Right lung (tissue), 10 donors: ENCODE measurements at places on chromosomes 12 and 14. TPM values are rescaled to one million over a fixed set of nuclear protein-coding genes. Genes with fewer than 3 reads are reported as not detected.
A peak's percentile ranks its signal among the peaks of the same experiment; 100 is the strongest.

- DNase-seq: no peak
Measured at GRCh38 chr12:115388139-115388538, 704.2 kb upstream of the TBX3 start.

DNA sequence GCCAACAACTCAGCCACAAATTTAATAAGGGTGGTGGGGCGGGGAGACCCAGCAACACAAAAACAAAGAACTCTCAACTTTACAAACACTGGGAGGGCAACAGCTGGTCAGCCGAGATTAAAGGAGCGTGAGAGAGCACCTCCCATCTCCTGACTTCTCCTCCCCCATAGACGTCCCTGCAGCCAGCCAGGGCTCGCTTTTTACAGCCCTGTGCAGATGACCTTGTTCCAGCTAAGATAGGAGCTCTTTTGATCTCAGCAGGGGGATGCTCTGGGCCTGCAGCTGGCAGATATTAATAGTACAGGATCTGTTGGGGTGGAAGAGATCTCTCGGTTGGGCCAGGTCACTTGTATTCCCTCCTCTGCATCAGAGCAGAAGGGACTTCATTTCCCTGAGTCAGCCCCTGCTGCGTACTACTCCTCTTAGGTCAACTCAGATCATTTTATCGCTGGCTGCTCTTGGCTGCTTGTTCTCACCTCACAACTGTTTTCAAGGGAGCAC, 475.8 kb downstream of the RAD51B start:
- DNase-seq: no peak

DNA sequence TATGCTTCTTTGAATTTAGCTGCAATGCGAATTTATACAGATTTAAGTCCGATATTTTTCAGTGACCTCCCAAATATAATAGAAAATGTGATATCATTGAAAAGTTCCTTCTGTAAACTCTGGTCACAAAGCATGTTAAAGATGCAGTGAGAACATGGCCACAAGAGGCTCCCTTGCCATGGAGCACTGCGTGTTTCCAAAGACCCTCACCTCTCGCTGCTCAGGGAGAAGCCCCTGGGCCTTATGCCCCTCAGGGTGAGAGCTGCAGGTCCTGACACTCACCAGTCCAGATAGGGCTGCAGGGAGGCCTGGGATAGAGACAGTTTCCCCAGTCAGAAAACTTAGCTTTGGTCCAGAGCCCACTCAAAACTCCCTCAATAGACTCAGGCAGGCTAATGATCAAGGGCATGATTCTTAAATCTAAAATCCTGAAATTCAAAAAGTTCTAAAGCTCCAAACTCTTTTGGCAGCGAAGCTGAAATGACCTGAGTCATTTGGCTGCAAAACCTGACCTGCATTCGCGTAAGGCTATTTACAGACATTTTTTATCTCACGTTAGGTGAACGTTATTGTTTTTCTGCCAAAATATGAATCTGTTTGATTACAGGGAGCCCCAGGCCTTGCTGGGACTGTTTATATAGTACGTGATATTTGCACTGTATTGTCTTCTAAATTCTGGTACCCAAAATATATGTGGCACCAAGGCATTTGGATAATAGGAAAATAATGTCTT, 67.8 kb downstream of the CAPZA3 start:
- DNase-seq: no peak

- peak; percentile 27 for DNase-seq
Measured at GRCh38 chr12:114221136-114221833, 184.7 kb downstream of the TBX5 start.

- no peak for DNase-seq
Measured at GRCh38 chr12:22979854-22980469, 355.0 kb downstream of the ETNK1 start.

- no peak for DNase-seq
Measured at GRCh38 chr12:119685375-119685774, 17.4 kb downstream of the PRKAB1 start.

DNA sequence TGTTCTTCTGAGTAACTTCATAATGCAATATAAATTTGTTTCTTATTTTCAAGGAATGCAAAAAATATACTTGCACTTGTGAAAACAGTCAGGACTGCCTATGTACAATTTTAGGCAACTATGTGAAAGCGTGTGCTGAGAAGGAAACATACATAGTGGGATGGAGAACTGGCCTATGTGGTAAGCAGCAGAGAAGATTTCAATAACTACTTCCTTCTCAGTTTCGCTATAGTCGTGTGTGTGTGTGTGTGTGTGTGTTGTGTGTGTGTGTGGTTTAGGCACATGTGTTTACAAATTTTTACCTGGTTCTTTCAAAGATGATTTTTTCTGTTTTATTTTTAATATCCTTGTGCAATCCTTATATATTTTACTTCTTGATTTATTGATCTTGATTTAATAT, 211.8 kb downstream of the LRRK2 start:
- no peak for DNase-seq

DNA sequence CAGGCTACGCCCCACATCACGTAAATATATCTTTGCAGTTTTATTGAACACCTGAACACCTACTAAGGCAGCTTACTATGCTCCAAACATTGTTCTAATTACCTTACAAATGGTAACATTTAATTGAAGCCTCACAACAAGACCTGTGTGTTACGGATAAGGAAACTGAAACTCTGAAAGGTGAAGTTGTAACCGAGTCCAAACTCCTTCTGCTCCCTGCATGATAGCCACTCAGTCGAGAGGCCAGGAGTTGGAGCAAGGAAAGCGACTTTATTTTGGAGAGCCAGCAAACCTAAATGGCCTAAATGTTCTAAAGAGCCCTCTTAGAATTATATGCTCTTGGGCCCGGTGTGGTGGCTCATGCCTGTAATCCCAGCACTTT, 12.6 kb upstream of the TRPV4 start:
- no peak for DNase-seq

- no peak for DNase-seq
Measured at GRCh38 chr12:111438481-111438880, 32.8 kb downstream of the SH2B3 start.

DNA sequence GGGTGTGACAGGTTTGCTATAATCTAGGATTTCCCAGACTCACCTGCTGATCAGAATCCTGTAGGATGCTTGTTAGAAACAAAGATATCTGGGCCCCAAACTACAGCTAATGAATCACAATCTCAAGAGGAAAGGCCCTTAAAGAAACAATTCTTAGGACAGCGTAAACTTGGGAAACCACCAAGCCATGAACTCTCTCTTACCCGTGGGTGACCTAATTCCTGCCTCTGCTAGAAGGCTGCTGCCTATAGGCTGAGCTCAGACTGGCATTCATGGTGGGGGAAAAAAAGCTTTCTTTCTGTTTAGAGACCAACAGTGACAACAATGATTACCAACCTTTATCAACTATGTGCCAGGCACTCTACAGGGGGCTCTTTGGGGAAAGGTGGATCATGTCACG, 213.9 kb upstream of the FKBP4 start:
- no peak for DNase-seq

DNA sequence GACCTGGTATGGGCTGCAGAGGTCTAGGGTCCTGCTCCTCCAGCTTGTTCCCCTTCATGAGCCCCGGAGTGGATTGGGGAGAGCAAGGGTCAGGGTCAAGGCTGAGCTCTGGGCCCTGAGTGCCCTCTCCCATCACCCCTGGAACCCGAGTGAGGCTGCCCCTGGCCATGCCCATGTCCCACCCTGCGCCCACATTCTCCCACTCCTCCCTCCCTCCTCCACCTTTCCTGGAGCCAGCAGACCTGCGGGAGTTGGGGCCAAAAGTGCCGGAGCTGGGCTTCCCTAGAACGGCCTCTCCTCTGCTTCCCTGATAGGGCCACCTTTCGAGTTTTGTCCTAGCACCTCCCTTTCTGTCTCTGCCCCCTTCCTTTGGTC, 590 bp downstream of the SCNN1A start:
- no peak for DNase-seq

DNA sequence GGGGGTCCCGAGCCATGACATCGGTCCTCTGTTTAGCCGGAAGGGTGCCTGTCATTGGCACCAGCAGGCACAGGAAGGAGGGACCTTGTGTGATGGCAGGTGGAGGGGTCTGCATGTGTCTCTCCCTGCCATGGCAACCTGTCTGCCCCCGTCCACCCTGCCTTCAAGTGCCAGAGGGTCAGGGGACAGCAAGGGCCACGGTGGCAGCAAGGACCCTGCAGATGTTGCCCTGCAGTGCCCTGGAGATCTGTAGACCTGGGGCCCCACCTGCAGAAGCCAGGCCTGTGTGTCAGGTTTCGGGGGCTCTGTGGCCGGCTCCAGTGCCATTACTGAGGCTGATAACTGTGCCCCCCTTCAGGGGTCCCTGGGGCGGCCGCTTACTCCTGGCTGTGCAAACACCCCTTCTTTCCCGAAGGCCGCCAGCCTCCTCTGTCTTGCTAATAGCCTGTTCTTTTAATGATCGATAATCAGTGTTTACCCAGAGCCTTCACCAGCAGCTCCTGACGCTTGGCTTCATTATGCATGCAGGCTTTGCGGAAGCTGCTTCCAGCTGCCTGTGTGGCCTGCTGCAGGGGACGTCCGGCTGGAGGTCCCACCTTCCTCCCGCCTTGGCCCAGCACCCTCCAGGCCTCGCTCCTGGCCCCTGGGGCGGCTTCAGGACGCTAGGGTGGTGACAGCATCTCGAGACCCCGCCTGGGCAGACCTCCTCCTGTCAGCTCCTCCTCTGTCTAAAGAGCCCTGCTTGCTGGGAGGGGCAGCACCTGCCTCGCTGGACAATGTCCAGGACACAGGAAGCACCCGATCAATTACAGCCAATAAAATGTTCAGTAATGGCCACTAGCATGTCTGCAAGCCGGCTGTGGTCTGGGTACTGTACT, 153.0 kb downstream of the KIF26A start:
- DNase-seq: no peak

GRCh38 chr12:48815126-48816110, 2.9 kb upstream of the CACNB3 start:
- DNase-seq: peak; percentile 80

- no peak for DNase-seq
Measured at GRCh38 chr14:66254038-66254437, 232.1 kb upstream of the CCDC196 start.

DNA sequence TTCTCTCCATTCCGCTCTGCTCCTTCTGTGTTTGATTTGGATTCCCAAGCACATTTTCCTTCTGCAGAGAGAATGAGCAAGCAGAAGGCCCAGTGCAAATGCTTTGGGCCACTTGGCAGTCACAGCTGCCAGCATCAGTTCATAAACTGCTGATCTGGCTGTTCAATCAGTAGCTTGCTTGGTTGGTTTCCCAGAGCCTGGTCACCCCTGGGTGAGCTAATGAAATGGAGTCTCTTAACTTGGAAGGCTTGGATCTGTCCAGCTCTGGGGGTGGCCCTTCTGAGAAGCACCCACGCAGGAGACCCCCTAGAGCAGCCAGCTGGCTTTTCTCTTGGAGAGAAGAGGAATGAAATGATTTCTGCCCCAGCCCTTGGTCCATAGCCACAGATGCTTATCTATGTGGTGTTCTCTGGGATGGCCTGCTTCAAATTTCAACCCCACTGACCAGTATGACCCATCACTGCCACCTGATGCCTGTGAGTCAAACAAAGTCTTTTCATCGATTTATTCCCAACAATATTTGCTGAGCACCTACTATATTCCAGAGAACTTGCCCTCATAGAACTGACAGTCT, 30.3 kb downstream of the FAIM2 start:
- DNase-seq: peak; percentile 47

DNA sequence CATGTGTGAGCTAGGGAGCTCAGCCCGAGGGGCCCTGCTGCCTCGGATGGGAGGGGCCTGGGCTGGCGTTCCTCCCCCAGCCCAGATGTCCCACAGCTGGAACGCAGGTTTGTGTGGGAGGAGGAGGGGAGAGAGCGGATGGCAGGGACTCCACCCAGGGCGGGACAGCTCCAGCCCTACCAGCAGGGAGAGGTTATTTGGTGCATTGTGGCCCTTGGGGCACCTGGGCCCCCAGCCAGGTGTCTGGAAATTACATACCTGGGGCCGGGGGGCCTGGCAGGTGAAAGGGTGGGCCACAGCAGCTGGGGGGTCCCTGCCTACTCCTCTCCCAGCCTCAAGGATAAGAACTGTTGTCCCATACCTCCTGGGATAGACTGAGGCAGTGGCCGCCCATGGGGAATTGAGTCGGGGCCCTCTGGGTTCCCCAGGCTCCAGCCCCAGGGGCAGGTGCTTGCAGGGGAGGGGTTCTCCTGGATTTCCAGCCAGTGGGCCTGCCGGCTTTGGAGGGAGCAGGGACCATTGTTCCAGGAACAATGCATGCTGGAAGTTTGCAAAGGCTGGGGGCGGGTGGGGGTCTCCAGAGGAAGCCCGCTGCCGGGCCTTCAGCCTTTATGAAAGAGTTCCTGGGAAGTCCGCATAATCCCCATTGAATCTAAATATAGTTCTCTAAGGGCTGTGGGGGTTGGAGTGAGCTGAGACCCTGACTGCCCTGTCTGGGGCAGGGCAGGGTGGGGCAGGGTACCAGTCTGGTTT, 1.2 kb downstream of the KIF26A start:
- no peak for DNase-seq

DNA sequence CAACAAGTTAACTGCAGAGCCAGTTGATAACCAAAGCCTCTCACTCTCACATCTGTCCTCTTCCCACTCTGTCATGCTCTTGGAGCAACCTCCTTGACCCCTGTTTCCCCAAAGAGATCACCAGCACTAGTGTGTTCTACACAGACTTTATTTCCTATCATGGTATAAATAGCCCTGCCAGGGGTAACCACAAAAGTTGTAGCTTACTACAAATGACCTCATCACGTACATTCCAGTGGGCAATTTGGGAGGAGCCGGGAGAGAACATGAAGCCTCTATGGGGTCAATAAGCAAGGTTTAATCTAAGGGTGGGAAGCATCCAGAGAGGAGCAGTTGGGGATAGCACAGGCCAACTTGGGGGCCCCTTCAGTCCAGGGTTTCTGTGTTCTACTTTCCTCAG, 186.5 kb downstream of the KCNA5 start:
- no peak for DNase-seq

DNA sequence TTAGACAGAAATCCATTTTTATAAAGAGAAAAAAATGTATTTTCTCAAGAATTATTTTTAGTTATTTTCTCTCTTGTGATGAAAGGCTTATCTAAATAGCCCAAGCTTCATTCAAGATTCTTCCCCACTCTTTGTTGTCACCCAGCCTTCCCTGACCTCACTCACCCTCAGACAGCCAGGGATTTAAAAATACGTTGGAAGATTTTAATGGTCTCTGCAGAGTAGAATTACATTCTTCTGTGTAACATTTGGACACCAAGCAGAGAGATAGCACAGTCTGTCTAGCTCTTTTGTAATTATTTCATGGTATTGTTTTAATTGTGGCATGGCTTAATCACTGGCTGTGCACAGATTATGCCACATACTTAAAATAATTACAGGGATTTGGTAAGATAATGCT, 130.3 kb downstream of the IGF1 start:
- no peak for DNase-seq

CFAP251 gene
- 3.8 TPM for polyA plus RNA-seq

IL26 gene
- polyA plus RNA-seq: not detected

GPX2 gene
- 0.72 TPM for polyA plus RNA-seq

WSCD2 gene
- 0.25 TPM for polyA plus RNA-seq

C14orf93 gene
- 21.5 TPM for polyA plus RNA-seq

GNS gene
- 95.5 TPM for polyA plus RNA-seq
